ENCODE measurements at places on chromosomes 6 and 20. TPM values are rescaled to one million over a fixed set of nuclear protein-coding genes. Genes with fewer than 3 reads are reported as not detected.

DNA sequence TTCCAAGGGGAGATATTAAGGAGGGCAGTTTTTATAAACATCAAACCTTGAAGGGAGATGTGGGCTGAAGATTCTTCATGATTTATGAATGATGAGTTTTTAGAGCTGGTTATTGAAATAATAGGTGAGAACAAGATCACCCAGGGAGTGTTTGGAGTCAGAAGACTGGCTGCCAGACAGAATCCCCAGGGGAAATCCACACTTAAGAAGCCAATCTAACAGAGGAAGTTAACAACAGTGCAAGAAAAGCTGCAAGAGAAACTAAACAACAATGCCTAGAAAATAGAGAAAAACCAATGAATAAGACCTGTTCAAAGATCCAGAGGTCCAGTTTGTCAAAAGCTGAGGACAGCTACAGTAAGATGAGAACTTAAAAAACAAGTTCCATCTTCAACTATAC lies 167.9 kb upstream of the MAN1A1 start:
- DNase-seq = no peak

GRCh38 chr6:44116641-44117382 lies 10.4 kb downstream of the MRPL14 start:
- no peak for DNase-seq

GRCh38 chr20:49186535-49187329 lies 1.4 kb downstream of the STAU1 start:
- DNase-seq = peak; percentile 73

GRCh38 chr6:27452496-27452897 lies 20.4 kb downstream of the ZNF184 start:
- no peak for DNase-seq

GRCh38 chr20:48631114-48632016 lies 196.4 kb downstream of the PREX1 start:
- no peak for DNase-seq

GRCh38 chr6:120938876-120939472 lies 395.3 kb downstream of the TBC1D32 start:
- no peak for DNase-seq

DNA sequence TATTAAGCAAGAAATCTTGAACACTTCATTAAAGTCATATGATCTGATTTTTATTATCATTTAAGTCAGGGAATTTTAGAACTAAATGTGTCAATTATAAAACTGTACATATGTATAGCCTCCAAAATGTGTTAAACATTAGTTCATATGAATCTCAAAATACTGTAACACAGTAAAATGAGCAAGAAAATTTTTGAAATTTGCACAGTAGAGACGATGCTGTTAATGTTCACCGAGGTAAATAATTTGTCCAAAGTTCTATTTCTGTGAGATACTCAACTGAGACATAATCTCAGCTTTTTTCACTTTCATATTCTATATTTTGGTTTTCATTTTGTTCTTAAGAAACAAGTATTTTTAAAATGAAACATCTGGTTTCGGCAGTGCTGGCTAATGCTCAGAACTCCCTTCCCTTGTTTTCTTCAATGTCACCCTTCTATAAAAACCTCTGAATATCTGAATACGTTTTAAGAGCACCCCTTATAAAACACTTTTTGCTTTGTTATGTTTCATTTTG lies 353.1 kb downstream of the LAMA2 start:
- DNase-seq = no peak

- peak; percentile 34 for DNase-seq
These were observed 115.6 kb downstream of the TMEM170B start for GRCh38 chr6:11653028-11653583.

DNA sequence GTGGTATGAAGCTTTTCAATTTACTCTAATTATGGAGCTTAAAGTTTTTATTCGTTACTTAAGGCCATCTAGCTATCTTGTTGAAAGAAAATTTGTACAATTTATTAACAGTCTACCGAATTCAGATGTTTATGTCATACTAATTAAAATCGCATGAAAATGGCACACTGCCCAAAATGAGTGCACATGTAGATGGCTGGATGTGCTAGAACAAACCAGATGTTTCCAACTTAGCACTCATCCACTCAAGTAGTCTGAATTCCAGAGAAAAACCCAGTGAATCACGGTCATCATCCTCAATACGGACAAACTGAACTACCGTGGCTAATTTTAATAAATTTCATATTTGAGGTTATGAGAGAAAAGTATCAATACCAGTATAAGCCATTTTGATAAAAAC lies 70.4 kb downstream of the COL12A1 start:
- no peak for DNase-seq

DNA sequence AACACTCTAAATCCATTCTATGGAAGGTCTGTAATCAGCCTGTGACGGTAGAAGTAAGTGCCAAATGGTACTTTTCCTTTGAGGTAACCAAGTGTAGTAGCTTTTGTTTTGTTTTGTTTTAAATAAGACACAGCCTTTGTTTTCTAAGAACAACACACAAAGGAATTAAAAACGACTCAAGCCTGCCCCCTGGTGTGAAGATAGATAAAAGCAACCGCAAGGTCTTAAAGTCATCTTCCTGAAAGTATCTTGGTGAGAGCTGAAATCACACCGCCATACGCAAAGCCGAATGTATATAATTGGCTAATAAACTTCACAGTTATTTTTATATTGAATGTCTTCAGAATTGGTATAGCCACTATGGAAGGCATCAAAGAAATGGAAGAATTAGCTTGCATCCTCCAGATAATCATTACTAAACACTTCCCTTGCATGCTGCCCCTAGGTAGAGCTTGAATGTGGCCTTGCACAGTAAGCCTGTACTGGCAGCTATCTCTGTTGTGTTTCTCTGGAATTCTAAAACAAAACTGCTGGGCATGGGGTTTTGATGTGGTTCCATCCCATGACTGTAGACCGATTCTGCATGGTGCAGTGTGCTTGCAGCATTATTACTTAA lies 95.6 kb downstream of the LAMP5 start:
- DNase-seq = no peak

GRCh38 chr6:1313384-1313766 lies 1.5 kb downstream of the FOXQ1 start:
- DNase-seq = peak; percentile 10

GRCh38 chr20:21100578-21101452 lies 5.3 kb downstream of the LINC00237 start:
- peak; percentile 43 for DNase-seq

DNA sequence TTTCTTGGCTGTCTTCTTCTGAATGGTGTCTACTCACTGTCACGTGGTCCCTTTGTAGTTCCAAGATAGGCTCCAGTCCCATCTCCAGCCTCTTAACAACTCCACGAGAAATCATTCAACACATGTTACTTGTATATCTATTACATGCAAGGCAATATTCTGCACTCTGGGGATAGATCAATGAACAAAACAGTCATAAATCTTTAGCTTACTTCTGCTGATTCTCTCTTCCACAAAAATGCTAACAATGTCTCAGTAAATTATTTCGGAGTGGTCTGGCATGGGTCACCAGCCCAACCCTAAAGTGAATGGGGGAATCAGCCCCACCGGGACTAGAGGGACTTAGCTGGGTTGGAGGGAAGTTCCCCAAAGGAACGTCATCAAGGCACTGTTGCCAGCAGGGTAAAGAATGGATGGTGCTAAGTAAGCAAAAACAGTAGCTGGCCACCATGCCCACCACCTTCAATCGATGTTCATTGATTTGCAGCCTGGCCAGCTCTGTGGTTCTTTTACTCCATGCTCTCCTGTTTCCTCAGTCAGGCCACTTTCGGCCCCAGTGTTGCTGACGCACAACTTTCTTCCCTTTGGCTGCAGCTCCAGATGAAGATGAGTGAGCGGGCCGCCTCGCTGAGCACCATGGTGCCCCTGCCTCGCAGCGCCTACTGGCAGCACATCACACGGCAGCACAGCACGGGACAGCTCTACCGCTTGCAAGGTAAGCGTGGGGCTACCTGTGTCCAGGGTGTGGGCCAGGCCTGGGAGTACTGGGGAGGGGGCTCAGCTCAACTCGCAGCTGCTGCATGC lies 167.7 kb downstream of the DOK5 start:
- no peak for DNase-seq

DNA sequence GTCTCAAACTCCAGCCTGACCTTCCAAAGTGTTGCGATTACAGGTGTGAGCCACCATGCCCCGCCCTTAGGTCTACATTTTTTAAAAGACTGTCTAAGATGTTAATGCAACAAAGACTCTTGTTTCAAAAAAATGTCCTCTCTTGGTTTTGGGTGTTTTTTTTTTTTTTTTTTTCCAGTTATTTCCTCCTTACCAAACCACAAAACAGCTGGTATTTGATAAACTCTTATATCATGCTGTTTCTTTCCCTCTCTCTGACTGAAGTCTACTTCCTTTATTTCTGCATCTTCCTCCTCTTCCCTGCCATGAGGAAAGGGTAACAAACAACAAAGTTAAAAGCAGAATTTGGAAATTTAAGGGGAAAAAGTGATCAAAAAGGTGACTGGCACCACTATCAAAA lies 21.2 kb downstream of the STK38 start:
- no peak for DNase-seq

DNA sequence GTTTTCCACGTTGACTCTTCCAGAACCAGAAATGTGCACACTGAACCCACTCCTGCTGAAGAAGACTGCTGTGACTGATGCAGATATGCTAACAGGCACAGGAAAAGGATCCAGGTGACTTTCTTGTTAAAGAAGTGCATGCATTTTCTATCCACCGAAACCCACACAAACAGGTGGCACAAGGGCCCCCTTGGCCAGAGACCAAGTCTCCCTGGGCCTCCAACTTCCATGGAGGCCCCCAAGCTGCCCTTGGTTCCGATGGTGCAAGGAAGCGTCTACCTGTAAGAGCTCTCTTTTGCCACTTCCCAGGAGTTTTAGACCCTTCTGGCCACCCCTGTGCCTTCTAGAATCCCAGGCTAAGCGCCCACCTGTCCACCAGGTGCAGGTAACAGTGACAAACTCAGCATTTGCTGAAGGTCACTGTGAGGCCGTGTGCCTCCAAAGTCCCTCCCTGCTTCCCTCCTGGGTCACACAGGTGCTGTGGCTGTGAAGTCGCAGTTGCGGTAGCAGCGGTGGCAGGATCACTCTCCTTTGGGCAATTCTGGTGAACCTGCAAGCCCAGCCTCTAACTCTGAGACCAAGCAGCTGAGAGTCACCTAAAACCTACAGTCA lies 134.8 kb downstream of the PXDC1 start:
- DNase-seq = no peak

SIRPD gene
- total RNA-seq = not detected

- no peak for DNase-seq
These were observed 3.2 kb upstream of the IFNGR1 start for GRCh38 chr6:137222381-137222780.

OR2H1 gene
- not detected for total RNA-seq

All from activated naive CD8-positive, alpha-beta T cell treated with anti-CD3 and anti-CD28 coated beads for 36 hours (primary cell).